ENCODE measurements at places on chromosomes 3 and 15. TPM values are rescaled to one million over a fixed set of nuclear protein-coding genes. Genes with fewer than 3 reads are reported as not detected.

- H3K36me3 ChIP-seq: no peaks in the 10 kb centered on the region
- H3K27ac ChIP-seq: no peak overlapping the region
- no peaks in the 10 kb centered on the region for H3K27me3 ChIP-seq
- no peak for DNase-seq
Observed at GRCh38 chr3:127716384-127716783, 43.6 kb downstream of the ABTB1 start.

GRCh38 chr3:157098823-157099185, 61.1 kb downstream of the CCNL1 start:
- peak overlapping the region; percentile 35 for H3K27ac ChIP-seq
- H3K27me3 ChIP-seq: no peaks in the 10 kb centered on the region
- DNase-seq: no peak

- no peak overlapping the region for H3K27ac ChIP-seq
- H3K4me1 ChIP-seq: no peaks in the 10 kb centered on the region
- DNase-seq: no peak
- no peaks in the 10 kb centered on the region for H3K36me3 ChIP-seq
- no peaks in the 10 kb centered on the region for H3K27me3 ChIP-seq
- H3K4me3 ChIP-seq: no peak overlapping the region
Observed at GRCh38 chr15:30877070-30877469, 26.6 kb upstream of the FAN1 start.

Gene STX19
- not detected for total RNA-seq

Gene NR2E3
- not detected for total RNA-seq

DNA sequence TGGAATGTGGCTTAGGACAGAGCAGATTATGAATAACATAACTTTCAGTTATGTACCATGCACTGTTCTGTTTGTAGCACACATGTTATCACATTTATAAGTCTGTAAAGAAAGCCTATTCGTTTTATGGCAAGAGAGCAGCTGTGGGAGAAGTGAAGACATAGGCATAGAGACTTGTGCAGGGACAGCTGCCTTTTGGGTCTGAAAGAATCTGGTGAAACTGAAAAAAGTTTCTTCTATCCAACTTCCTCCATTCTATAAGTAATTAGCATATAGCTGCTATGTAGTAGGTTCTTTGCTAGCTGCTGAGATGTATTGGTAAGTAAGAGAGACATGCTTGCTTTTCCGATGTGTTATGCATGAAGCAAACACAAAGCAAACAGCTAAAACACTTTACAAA, 1095.4 kb upstream of the CADM2 start:
- H3K27me3 ChIP-seq: no peaks in the 10 kb centered on the region
- H3K4me1 ChIP-seq: no peaks in the 10 kb centered on the region
- no peaks in the 10 kb centered on the region for H3K36me3 ChIP-seq
- no peak overlapping the region for H3K27ac ChIP-seq
- no peak overlapping the region for H3K4me3 ChIP-seq

Gene HRG
- not detected for total RNA-seq

GRCh38 chr3:65685621-65686235, 353.0 kb downstream of the MAGI1 start:
- no peak overlapping the region for H3K27ac ChIP-seq
- no peaks in the 10 kb centered on the region for H3K27me3 ChIP-seq
- DNase-seq: no peak
- H3K36me3 ChIP-seq: no peaks in the 10 kb centered on the region
- H3K4me1 ChIP-seq: no peaks in the 10 kb centered on the region

Gene FEZF2
- not detected for total RNA-seq

DNA sequence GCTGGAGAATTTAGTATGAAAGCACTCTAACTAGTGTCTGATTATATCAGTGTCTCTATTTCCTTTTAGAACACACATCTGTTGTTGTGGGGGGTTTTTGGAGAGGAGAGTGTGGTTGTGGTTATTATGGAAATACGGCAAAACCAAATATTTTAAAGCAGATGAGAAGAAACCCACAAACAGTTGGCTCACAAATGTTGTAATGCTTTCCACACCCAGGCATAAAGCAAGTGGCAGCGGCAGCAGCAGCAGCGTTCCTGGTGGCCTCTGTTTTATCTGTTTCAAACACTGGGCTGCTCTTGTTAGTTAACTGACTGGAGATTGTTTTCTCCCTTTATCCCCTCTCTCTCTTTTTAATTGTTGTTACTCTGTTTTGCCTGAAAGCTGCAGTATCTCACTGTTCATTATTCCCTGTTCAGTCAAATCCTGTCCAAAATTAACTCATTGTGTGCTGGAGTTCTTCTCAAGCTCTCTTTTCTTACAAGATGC, 1045.5 kb upstream of the NR2F2 start:
- no peaks in the 10 kb centered on the region for H3K36me3 ChIP-seq
- DNase-seq: no peak
- H3K27me3 ChIP-seq: no peaks in the 10 kb centered on the region
- no peaks in the 10 kb centered on the region for H3K4me1 ChIP-seq

Gene MAGI1
- total RNA-seq: 7.6 TPM

Gene SERINC4
- 0.49 TPM for total RNA-seq

GRCh38 chr15:100918034-100918689, 995 bp upstream of the LRRK1 start:
- peak overlapping the region; percentile 71 for H3K4me3 ChIP-seq
- DNase-seq: peak; percentile 69
- no peaks in the 10 kb centered on the region for H3K27me3 ChIP-seq

Gene ERC2
- total RNA-seq: not detected

Gene PP2D1
- not detected for total RNA-seq

DNA sequence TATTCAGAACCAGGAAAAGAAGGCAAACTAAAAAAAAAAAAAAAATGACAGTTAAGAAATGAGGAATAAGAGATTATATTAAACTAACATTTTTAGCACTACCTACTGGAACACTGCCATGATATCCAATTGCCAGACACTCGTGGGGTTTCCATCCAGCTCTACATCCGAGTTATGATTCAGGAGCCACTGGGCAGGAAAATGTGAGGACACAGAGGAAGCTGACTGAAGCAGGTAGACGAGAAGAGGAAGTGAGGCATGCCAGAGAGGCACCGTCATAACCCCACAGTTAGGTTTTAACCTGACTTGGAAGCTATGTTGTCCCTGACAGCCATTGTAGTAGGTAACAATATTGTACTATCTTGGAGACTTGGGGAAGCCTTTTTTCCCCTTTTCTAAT, 495.0 kb downstream of the NLGN1 start:
- DNase-seq: no peak
- H3K27ac ChIP-seq: no peak overlapping the region
- H3K36me3 ChIP-seq: no peaks in the 10 kb centered on the region
- H3K4me1 ChIP-seq: no peaks in the 10 kb centered on the region

DNA sequence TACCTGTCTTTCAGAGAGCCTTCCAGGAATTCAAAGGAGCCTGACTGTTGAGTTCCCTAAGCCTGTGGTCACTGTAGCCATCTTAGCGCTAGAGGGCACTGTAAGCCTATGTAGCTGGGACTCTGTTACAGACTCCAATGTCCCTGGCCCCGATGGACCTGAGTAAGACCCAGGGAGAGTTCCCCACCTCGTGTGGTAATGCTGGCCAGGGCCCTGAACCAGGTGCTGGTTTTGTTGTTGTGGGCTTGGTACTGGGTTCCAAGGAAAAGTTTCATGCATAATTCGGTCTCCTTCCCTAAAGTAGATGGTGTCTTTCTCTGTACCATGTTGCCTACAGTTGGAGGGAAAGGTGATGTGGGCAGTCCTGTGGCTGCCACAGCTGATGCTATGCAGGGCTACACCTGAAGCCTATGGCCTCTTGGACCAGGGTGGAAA, 32.4 kb downstream of the CDAN1 start:
- H3K4me3 ChIP-seq: no peak overlapping the region
- peak; percentile 53 for DNase-seq
- H3K36me3 ChIP-seq: no peaks in the 10 kb centered on the region
- H3K4me1 ChIP-seq: no peaks in the 10 kb centered on the region
- H3K27me3 ChIP-seq: no peaks in the 10 kb centered on the region

DNA sequence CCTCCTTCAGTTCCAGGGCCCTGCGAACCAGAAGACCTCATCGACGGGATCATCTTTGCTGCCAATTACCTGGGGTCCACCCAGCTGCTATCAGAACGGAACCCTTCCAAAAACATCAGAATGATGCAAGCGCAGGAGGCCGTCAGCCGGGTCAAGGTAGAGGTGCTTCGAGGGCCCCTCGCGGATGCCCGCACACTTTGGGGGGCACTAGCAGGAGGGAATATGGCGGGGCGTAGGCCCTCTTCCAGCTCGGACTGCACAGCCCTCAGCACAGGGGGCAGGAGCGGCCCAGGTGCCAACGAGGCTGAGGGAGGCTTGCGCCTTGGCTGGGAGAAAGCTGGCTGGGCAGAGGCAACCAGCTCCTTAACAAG, 176.6 kb downstream of the NSMCE3 start:
- no peak for DNase-seq
- no peaks in the 10 kb centered on the region for H3K27me3 ChIP-seq
- H3K4me1 ChIP-seq: no peaks in the 10 kb centered on the region
- H3K36me3 ChIP-seq: no peaks in the 10 kb centered on the region
- H3K4me3 ChIP-seq: no peak overlapping the region
- no peak overlapping the region for H3K27ac ChIP-seq

DNA sequence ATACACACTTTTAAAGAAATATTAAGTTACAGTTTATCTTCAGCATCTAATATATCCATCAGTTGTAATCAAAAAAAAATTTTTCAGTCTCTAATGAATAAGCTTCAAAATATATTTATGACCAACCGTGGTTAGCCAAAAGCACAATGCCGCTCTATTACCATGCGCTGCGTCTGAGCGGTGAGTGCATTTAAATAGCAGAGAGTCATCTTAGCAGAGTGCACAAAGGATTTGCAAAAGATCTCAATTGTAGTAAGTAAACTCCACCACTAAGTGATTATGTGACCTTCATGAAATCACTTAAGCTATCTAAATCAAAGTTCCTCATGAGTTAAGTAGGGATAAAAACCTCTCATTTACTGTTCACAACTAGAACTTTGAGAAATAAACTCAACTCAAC, 4.9 kb downstream of the TP63 start:
- H3K27ac ChIP-seq: no peak overlapping the region
- no peak overlapping the region for H3K4me3 ChIP-seq
- H3K27me3 ChIP-seq: no peaks in the 10 kb centered on the region

GRCh38 chr3:126364731-126365301, 7.6 kb upstream of the KLF15 start:
- H3K27ac ChIP-seq: no peak overlapping the region
- no peaks in the 10 kb centered on the region for H3K36me3 ChIP-seq
- no peak overlapping the region for H3K4me3 ChIP-seq
- H3K4me1 ChIP-seq: no peaks in the 10 kb centered on the region
- DNase-seq: no peak
- H3K27me3 ChIP-seq: no peaks in the 10 kb centered on the region

DNA sequence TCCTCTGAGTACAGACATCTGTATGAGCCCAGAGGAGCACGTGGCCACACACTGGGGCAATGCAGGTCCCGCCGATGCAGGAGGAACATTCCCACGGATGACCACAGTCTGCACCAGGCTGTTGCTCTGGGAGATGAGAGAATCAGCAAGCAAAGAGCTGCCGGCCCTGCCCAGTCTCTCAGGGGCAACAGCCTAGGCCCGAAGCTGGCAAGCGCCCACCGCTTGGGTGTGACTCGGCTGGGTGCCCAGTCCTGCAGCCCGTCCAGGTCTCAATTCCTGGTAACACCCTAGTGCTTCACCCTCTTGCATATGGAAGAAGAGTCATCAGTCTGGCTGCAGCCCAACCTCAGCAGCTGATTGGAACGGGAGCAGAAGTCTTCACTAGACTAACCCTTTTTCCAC, 153.7 kb upstream of the HES1 start:
- H3K27me3 ChIP-seq: no peaks in the 10 kb centered on the region
- H3K36me3 ChIP-seq: no peaks in the 10 kb centered on the region
- no peak overlapping the region for H3K4me3 ChIP-seq

Gene MCF2L2
- 4.1 TPM for total RNA-seq

DNA sequence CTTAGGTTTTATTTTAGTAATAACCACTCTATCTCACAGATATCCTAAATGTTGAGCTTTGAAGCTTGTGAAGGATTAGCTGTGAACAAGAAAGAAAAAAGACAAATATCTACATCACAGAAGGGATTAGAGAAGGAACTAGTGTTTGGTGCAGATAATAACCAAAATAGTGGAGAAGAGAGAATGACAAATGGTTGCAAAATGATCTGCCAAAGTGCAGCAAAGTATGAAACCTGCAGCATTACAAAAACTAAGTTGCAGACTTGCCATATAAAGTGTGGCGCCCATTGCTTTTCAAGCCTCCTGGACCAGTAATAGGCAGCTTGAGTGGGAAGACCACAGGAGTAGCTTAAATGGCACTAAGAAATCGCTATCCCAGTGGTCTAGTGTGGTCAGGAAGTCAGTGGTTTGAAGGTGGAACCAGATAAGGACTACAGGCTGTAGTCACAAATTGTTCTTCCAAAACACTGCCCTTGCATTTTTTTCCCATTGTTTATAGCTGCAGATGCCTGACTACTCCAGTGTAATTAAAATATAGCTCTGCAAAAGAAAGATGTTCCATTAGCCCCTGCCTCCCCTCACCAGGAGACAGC, 20.7 kb downstream of the TPM1 start:
- no peaks in the 10 kb centered on the region for H3K36me3 ChIP-seq
- H3K4me1 ChIP-seq: no peaks in the 10 kb centered on the region
- H3K27ac ChIP-seq: peak overlapping the region; percentile 28
- no peaks in the 10 kb centered on the region for H3K27me3 ChIP-seq

GRCh38 chr15:85443046-85443445, 62.6 kb downstream of the AKAP13 start:
- H3K27me3 ChIP-seq: no peaks in the 10 kb centered on the region
- H3K4me3 ChIP-seq: no peak overlapping the region
- H3K27ac ChIP-seq: no peak overlapping the region

DNA sequence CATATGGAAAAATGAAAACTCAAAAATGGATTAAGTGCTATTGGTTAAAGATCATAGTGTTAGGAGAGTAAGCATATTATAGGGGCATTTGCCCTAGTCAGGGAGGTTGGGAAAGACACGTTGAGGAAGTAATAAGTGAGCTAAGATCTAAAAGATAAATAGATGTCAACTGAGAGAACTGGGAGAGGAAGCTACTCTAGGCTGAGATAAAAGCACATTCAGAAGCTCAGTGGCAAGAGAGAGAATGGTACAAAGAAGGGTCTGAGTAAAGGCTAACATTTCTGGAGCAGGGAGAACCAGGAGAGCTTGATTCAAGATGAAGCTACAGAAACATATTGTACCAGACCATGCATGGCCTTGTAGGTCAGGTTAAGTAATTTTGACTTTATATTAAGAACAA, 63.9 kb downstream of the TRPC1 start:
- DNase-seq: no peak
- no peak overlapping the region for H3K27ac ChIP-seq
- no peaks in the 10 kb centered on the region for H3K4me1 ChIP-seq
- H3K4me3 ChIP-seq: no peak overlapping the region

DNA sequence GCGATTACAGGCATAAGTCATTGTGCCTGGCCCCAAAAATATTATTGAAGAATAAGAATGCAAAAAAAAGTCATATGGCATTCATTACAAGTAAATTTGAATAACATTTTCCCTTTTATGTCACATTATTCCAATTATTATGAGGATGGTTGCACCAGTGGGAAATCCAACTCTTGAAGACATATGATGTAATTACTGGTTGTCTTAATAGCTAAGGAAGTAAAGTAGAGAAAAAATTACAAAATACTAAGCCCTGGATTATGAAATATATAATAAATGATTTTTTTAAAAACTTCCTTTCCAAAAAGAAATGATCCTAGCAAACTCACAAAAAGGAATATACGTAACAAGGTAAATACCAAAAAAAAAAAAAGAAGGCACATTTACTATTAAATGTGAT, 98.9 kb downstream of the FMN1 start:
- H3K36me3 ChIP-seq: no peaks in the 10 kb centered on the region
- H3K4me3 ChIP-seq: no peak overlapping the region
- no peaks in the 10 kb centered on the region for H3K4me1 ChIP-seq
- H3K27ac ChIP-seq: no peak overlapping the region
- no peak for DNase-seq
- no peaks in the 10 kb centered on the region for H3K27me3 ChIP-seq

Gene SLC22A14
- total RNA-seq: not detected
